ENCODE measurements at places on chromosomes 7 and 10.

- no peak for DNase-seq
Observed at GRCh38 chr7:39153113-39153512, 175.4 kb downstream of the POU6F2 start.

DNA sequence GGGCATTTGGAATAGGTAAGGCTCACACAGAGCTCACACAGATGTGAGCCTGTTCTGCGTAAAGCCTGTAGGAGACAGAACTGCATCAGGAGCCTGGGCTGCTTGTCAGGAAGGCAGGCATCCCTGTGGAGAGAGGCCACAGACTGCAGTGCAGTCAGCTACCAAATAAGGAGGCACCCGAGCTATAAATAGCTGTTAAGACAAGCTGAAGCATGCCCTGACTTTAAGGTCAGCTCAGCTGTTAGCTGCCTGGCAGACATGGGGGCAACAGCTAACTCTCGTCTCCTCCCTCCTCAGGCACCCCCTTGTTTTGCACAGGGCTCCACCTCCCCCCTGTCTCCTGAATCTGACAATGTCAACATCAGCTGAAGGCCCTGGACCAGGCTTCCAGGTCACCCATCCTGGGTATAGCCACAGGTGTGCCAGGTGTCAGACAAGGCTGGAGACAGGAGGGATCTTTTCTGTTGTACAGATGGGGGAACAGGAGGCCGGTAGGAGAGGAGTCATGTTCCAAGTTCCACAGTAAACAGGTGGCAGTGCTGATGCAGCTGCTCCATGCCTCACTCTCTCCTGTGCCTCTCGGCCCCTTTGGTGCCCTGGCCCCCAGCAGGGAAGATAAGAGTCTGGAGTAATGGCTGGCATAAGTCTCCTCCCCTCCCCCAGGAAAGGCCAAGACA is 27.6 kb upstream of the MKRN1 start:
- DNase-seq = no peak

DNA sequence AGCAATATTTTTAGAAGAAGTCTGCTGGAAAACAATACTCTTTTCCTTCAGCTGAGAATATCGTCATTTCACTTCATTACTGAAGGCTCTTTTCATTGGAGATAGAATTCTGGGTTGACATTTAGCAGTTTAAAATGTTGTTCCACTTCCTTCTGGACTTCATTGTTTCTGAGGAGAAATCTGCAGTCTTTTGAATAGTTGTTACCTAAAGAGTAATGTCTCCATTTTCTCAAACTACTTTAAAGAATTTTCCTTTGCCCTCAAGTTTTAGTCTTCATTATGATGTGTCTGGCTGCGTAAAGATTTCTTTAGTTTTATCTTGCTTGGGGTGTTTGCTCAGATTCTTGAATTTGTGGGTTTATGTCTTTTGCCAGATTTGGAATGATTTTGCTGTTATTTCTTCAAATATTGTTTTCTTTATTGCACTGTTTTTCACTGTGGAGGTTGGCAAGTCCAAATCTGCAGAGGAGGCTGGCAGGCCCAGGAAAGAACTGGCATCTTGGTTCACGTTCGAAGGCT is 136.3 kb downstream of the DNAJB6 start:
- DNase-seq = no peak

GRCh38 chr7:30183749-30184369 is 49.1 kb downstream of the MTURN start:
- no peak for DNase-seq

- DNase-seq = no peak
Observed at GRCh38 chr7:149284343-149284742, 22.3 kb downstream of the ZNF783 start.

DNA sequence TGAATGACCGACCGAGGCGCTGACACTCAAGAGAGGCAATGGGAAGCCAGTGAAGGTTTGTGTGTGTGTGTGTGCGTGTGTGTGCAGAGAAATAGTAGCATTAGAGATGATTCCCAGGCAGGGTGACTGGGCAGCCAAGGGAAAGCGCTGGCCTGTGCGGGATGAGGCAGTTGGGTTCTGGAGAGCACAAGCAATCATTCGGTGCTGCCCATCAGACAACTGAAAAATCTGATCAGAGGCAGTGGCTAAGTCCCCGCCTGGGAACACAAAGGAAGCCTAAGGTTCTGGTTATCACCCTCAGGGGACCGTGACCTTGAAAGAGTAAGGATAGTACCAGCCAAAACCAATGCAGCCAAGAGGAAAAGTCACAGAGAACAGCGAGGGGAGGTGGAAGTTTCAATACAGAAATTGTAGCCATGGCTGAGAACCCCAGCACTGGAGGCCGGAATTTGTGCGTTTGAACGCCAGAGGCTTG is 868 bp upstream of the PDCD4 start:
- DNase-seq = no peak

- DNase-seq = no peak
Observed at GRCh38 chr10:3064423-3064822, 2.9 kb upstream of the PFKP start.

GRCh38 chr7:18828994-18829857 is 288.2 kb downstream of the TWIST1 start:
- no peak for DNase-seq

DNA sequence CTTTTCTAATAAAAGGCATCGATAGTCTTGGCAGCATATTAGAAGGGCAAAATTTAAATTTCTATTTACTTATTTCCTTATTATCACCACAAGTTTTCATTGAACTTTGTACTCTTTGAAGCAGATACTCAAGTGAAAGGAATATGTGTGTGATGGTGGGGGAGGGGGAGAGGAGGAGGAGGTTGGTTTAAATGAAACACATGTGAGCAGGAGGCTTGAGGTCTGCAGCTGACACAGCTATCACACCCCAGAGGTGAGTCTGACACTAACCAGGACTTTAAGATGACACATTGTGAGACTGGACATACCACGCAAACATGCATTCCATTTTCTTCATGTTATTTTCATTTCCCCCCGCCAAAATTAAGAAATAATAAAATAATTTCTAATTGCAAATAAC is 63.3 kb downstream of the CTTNBP2 start:
- DNase-seq = no peak
